Esophagus squamous epithelium (tissue), 5 donors: ENCODE measurements at places on chromosomes 4 and X. TPM values are rescaled to one million over a fixed set of nuclear protein-coding genes. Genes with fewer than 3 reads are reported as not detected.

DNA sequence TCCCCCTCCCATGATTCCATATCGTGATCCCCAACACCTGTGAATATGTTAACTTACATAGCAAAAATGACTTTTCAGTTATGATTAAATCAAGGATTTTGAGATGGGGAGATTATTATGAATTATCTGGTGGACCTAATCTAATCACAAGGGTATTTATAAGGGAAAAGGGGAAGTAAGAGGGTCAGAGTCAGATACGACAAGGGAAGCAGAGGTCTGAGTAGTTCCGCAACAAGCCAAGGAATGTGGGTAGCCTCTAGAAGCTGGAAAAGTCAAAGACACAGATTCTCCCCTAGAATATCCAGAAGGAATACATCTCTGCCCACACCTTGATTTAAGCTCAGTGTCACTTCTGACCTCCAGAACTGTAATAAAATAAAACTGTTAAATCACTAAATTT lies 1.0 kb upstream of the IL13RA1 start:
- peaks cover 72% of the 10 kb centered on the region for H3K4me1 ChIP-seq
- H3K4me3 ChIP-seq = no peak overlapping the region
- no peaks in the 10 kb centered on the region for H3K36me3 ChIP-seq
- no peaks in the 10 kb centered on the region for H3K27me3 ChIP-seq

DNA sequence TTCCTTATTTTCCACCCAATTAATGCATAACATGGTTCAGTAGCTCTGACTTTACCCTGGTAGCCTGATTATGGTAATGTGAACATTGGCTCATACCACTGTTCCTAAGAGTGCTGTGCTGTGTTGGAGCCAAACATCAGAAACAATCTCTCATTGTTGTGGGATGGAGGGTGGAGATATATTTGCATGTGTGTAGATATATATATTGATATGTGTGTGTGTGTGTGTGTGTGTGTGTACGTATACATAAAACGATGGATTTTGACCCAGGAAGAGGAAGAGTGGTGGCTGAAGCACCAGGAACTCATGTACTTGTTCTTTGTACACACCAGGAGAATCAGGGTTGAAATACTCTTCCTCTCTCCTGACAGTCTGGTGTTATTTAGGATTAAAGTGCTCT lies 247.7 kb downstream of the IL15 start:
- no peak for DNase-seq
- no peaks in the 10 kb centered on the region for H3K36me3 ChIP-seq
- no peak overlapping the region for H3K27ac ChIP-seq
- H3K27me3 ChIP-seq = no peaks in the 10 kb centered on the region
- H3K4me3 ChIP-seq = no peak overlapping the region
- H3K4me1 ChIP-seq = no peaks in the 10 kb centered on the region

DNA sequence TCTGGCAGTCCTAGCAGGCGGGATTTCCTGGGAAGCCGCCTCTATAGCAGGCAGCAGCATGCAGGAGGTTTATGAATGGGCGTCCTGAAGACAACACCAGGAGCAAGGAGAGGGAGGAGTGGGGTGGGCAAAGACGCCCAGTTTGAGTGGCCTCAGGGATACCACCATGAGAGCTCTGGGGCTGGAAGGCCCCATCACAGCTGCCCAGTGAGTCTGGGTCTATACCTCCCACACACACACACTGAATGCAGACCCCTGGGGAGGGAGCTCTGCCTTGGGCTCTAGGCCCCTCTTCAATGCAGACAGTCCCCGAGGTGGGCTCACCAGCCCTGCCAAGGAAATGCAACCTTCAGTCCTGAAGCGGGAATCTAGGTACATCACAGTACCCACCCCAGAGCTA lies 98.6 kb downstream of the AFAP1 start:
- H3K4me1 ChIP-seq = peaks cover 26% of the 10 kb centered on the region
- no peak for DNase-seq
- no peaks in the 10 kb centered on the region for H3K36me3 ChIP-seq
- peak overlapping the region; percentile 89 for H3K27ac ChIP-seq
- H3K4me3 ChIP-seq = no peak overlapping the region
- H3K27me3 ChIP-seq = no peaks in the 10 kb centered on the region

- H3K27ac ChIP-seq = no peak overlapping the region
- H3K4me1 ChIP-seq = peaks cover 4% of the 10 kb centered on the region
- H3K4me3 ChIP-seq = no peak overlapping the region
- no peaks in the 10 kb centered on the region for H3K36me3 ChIP-seq
Observed at GRCh38 chr4:153936121-153936520, 147.2 kb upstream of the SFRP2 start.

DNA sequence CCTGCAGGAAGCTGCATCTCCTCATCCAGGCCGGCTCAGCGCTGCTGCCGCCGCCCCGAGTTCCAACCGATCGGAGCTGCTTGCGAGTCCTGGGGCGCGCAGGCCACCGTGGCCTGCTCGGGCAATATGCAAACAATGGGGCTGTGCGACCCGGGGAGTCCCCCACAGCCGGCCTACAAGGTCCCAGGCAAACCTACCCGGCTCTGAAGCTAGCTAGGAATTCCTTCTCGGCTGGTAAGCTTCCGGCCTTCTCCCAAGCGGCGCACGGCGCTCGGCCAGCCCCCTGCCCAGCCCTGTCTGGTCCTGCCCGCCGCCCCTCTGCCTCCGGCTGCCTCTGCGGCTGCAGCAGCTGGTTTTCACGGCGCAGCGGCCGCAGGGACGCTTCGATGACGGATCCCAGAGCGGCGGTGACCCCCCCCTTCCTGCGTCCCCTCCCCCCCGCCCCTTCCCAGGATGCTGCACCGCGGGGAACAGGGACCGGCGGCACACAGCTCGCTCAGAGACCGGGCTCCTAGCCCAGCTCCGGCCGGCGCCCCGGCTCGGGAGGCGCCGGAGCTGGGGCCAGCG lies 59.4 kb downstream of the TSC22D3 start:
- no peaks in the 10 kb centered on the region for H3K27me3 ChIP-seq
- peak overlapping the region; percentile 80 for H3K4me3 ChIP-seq
- peaks cover 27% of the 10 kb centered on the region for H3K36me3 ChIP-seq
- no peak for DNase-seq

GRCh38 chrX:114095789-114096188 lies 488.1 kb upstream of the HTR2C start:
- H3K27me3 ChIP-seq = no peaks in the 10 kb centered on the region
- H3K36me3 ChIP-seq = no peaks in the 10 kb centered on the region
- H3K4me1 ChIP-seq = no peaks in the 10 kb centered on the region
- no peak overlapping the region for H3K4me3 ChIP-seq
- no peak for DNase-seq
- no peak overlapping the region for H3K27ac ChIP-seq

GRCh38 chr4:106315476-106315967 lies 487 bp downstream of the TBCK start:
- peak overlapping the region; percentile 97 for H3K27ac ChIP-seq
- DNase-seq = peak; percentile 5

GRCh38 chr4:172680691-172681090 lies 487.9 kb upstream of the GALNT7 start:
- no peak overlapping the region for H3K4me3 ChIP-seq
- no peaks in the 10 kb centered on the region for H3K27me3 ChIP-seq
- H3K4me1 ChIP-seq = no peaks in the 10 kb centered on the region
- H3K27ac ChIP-seq = no peak overlapping the region

GRCh38 chr4:173214231-173214630 lies 45.6 kb downstream of the GALNT7 start:
- H3K27me3 ChIP-seq = no peaks in the 10 kb centered on the region
- DNase-seq = no peak
- no peaks in the 10 kb centered on the region for H3K4me1 ChIP-seq

- no peak overlapping the region for H3K27ac ChIP-seq
- DNase-seq = no peak
- no peaks in the 10 kb centered on the region for H3K4me1 ChIP-seq
Observed at GRCh38 chr4:4735136-4735750, 124.2 kb upstream of the MSX1 start.

GRCh38 chr4:86633854-86634253 lies 39.7 kb downstream of the PTPN13 start:
- no peaks in the 10 kb centered on the region for H3K27me3 ChIP-seq
- H3K27ac ChIP-seq = no peak overlapping the region

DNA sequence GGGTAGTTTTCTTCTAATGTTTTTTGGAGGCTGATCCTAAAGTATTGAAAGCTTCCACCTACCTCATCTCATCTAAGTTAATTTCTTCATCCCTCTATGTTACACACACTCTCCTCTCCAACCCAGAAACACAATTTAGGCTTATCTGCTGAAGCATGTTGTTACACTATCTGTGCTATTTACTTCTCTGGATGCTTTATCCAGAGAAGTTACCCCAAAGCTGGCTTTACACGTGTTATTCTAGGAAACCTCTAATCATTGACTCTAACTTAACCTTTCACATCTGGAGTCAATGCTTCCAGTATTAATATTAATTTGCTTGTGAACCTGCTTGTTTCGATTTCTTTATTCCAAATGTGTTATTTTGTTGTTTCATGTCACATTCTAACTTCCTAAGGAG lies 87.3 kb upstream of the NMU start:
- H3K36me3 ChIP-seq = no peaks in the 10 kb centered on the region
- DNase-seq = no peak
- H3K4me1 ChIP-seq = no peaks in the 10 kb centered on the region
- no peak overlapping the region for H3K4me3 ChIP-seq

GRCh38 chr4:70269674-70270073 lies 27.3 kb downstream of the CSN3 start:
- no peaks in the 10 kb centered on the region for H3K4me1 ChIP-seq
- no peak for DNase-seq
- no peaks in the 10 kb centered on the region for H3K27me3 ChIP-seq
- H3K4me3 ChIP-seq = no peak overlapping the region
- H3K27ac ChIP-seq = no peak overlapping the region

DNA sequence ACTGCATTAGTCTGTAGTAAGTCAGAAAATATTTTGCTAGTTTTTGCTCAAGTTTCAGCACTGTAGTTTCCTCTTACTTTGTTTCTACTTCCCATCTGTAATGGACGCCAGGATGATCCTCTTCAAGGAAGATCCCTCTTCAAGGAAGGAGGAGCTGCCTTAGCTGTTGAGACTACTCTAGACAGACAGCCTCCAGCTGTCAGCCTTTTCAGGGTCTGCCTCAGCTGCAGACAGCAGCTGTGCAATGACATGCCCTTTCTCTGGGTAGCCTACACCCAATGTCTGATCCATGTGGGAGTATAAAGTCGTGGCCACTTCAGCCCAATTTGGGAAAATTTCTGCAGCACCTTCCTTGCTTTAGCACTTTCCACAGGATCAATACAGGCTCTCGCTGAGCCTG lies 281.0 kb upstream of the MAOA start:
- no peaks in the 10 kb centered on the region for H3K27me3 ChIP-seq
- DNase-seq = no peak
- H3K4me1 ChIP-seq = no peaks in the 10 kb centered on the region

DNA sequence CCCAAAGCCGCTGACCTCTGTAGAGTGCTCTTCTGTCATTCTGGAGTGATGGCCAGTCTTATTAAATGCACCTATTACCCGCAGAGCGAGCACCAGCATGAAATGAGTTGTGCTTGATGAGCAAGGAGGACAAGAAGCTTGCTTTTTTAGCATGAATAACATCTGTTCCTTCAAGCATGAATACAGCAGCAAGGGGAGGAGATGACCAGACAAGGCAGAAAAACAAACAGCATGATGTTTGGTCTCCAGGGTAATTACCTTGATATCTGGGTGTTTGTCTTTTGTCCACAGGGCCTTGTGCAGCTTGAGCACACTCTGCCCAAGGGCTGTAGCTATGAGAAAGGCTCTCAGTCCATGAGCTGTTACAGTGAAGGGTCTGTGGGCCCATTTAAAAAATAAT lies 324.8 kb upstream of the DDX53 start:
- H3K27me3 ChIP-seq = no peaks in the 10 kb centered on the region
- no peak for DNase-seq
- no peaks in the 10 kb centered on the region for H3K4me1 ChIP-seq
- H3K36me3 ChIP-seq = no peaks in the 10 kb centered on the region

DNA sequence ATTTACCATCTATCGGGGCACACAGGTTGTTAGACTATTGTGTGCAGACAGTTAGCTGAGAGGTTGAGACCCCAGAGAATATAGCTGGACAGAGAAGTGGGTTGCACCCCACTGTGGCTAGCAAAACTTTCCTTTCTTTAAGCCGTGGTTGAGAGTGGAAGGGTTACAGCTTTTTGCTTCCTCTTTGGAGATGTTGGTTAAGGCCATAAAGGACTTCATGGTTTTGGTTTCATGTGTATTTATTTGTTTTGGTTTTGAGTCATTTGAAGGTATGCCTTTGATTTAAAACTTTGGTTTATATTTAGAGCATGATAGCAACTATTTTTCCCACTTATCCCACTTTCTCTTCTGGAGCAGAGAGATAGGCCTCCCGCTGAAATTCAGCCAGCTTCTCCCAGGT lies 274.3 kb upstream of the IL1RAPL1 start:
- no peak overlapping the region for H3K4me3 ChIP-seq
- no peaks in the 10 kb centered on the region for H3K27me3 ChIP-seq
- H3K36me3 ChIP-seq = no peaks in the 10 kb centered on the region
- no peak overlapping the region for H3K27ac ChIP-seq
- DNase-seq = no peak

DNA sequence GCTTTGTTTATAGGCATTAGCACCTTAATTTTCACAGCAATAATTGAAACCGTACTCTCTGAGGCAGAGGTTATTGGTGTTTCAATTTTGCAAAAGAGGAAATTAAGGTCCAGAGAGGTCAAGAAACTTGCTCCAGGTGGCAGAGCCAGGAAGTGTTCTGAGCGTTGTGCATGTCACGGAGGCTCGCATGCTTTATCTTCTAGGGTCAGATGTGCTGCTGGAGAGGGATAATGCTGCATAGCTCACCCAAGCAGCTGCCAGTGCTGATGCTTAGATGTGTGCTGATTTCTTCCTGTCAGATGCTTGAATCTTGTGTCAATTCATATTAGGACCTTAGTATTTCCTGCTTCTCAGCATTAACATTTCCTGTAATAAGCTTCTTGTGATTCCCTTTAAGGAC lies 13.0 kb upstream of the FGF5 start:
- H3K36me3 ChIP-seq = no peaks in the 10 kb centered on the region
- no peak for DNase-seq
- H3K27me3 ChIP-seq = no peaks in the 10 kb centered on the region

GRCh38 chr4:6147441-6147840 lies 52.9 kb downstream of the JAKMIP1 start:
- no peak for DNase-seq
- no peaks in the 10 kb centered on the region for H3K27me3 ChIP-seq
- H3K4me1 ChIP-seq = no peaks in the 10 kb centered on the region
- H3K36me3 ChIP-seq = no peaks in the 10 kb centered on the region

GRCh38 chr4:85362550-85362949 lies 112.4 kb upstream of the ARHGAP24 start:
- H3K4me1 ChIP-seq = no peaks in the 10 kb centered on the region
- no peak overlapping the region for H3K27ac ChIP-seq
- H3K4me3 ChIP-seq = no peak overlapping the region
- no peaks in the 10 kb centered on the region for H3K36me3 ChIP-seq
- H3K27me3 ChIP-seq = no peaks in the 10 kb centered on the region
- DNase-seq = no peak

GRCh38 chrX:101736651-101737050 lies 77.0 kb upstream of the ARMCX2 start:
- no peak overlapping the region for H3K27ac ChIP-seq
- no peaks in the 10 kb centered on the region for H3K4me1 ChIP-seq
- H3K4me3 ChIP-seq = no peak overlapping the region
- no peaks in the 10 kb centered on the region for H3K27me3 ChIP-seq

- no peak for DNase-seq
- H3K27me3 ChIP-seq = no peaks in the 10 kb centered on the region
- H3K27ac ChIP-seq = peak within 1 kb of the TSS; percentile 84
- H3K4me1 ChIP-seq = peaks cover 13% of the 10 kb centered on the region
- H3K4me3 ChIP-seq = peak within 1 kb of the TSS; percentile 49
Observed at GRCh38 chr4:86848732-86849619, at the start of gene SLC10A6. Gene SLC10A6 (minus strand): TSS chr4:86849384. CDS start chr4:86849115, 269 bp downstream.

The MAB21L2 gene
- total RNA-seq = 0.70 TPM

The TEC gene
- total RNA-seq = 8.3 TPM

The NOCT gene
- total RNA-seq = 5.0 TPM

The IL9R gene
- 0.57 TPM for total RNA-seq
